Neural crest cell (in vitro differentiated cells): ENCODE measurements at places on chromosomes 12 and 14. TPM values are rescaled to one million over a fixed set of nuclear protein-coding genes. Genes with fewer than 3 reads are reported as not detected.

Gene TMTC2
- 12.3 and 12.5 TPM in 2 replicates for total RNA-seq

Gene KIF26A
- 15.0 and 15.2 TPM in 2 replicates for total RNA-seq

Gene CAPZA3
- total RNA-seq, result not detected in 2 replicates

Gene HOXC4
- total RNA-seq, result 5.6 and 8.3 TPM in 2 replicates

Gene MORN3
- 0.57 and 0.63 TPM in 2 replicates for total RNA-seq

Gene APOF
- total RNA-seq, result not detected in 2 replicates
